ENCODE measurements at places on chromosomes 4 and X. TPM values are rescaled to one million over a fixed set of nuclear protein-coding genes. Genes with fewer than 3 reads are reported as not detected.

Gene NSDHL
- total RNA-seq = 9.6 TPM

Gene MSANTD1
- 0.09 TPM for total RNA-seq

Gene LRPAP1
- 94.2 TPM for total RNA-seq

Gene RIPPLY1
- total RNA-seq = not detected

Gene SATL1
- not detected for total RNA-seq

Gene SSX4B
- total RNA-seq = not detected

Gene USP17L11
- not detected for total RNA-seq

Gene AWAT2
- 0.43 TPM for total RNA-seq

Gene EGF
- total RNA-seq = 0.33 TPM

Gene PNMA5
- total RNA-seq = not detected

Gene CLCN5
- 10.8 TPM for total RNA-seq

Gene ZMAT1
- total RNA-seq = 0.76 TPM

Gene USP51
- 1.6 TPM for total RNA-seq

Gene COL25A1
- total RNA-seq = under 0.01 TPM

Gene MAB21L2
- total RNA-seq = 0.60 TPM

Gene PPEF1
- total RNA-seq = not detected

Gene PPARGC1A
- total RNA-seq = 0.34 TPM

Gene PDGFC
- total RNA-seq = 21.5 TPM

Gene MAGEA1
- total RNA-seq = not detected

Gene NSG1
- under 0.01 TPM for total RNA-seq

Gene KLB
- total RNA-seq = under 0.01 TPM

Gene ZNF674
- 3.6 TPM for total RNA-seq

Gene RBMXL3
- not detected for total RNA-seq

Gene GPR34
- total RNA-seq = not detected

Gene GLRA3
- total RNA-seq = not detected

Gene AVPR2
- 3.5 TPM for total RNA-seq

Gene CT45A10
- not detected for total RNA-seq

Gene PSAPL1
- not detected for total RNA-seq

Gene VCX
- not detected for total RNA-seq

Gene PABPC1L2B
- not detected for total RNA-seq

Gene ACTRT1
- not detected for total RNA-seq

Gene P2RY8
- total RNA-seq = 0.26 TPM

Gene ZNF827
- 1.5 TPM for total RNA-seq

Gene SOX3
- total RNA-seq = not detected

Gene MAGEA11
- not detected for total RNA-seq

Gene FRMD7
- not detected for total RNA-seq

Gene CFAP47
- under 0.01 TPM for total RNA-seq

Gene STAG2
- 101 TPM for total RNA-seq

Gene F9
- total RNA-seq = not detected

Gene RAI2
- total RNA-seq = 2.4 TPM
